ENCODE measurements at places on chromosomes 4 and X.

GRCh38 chr4:146243141-146243882, 29.0 kb downstream of the REELD1 start:
- no peak for DNase-seq

DNA sequence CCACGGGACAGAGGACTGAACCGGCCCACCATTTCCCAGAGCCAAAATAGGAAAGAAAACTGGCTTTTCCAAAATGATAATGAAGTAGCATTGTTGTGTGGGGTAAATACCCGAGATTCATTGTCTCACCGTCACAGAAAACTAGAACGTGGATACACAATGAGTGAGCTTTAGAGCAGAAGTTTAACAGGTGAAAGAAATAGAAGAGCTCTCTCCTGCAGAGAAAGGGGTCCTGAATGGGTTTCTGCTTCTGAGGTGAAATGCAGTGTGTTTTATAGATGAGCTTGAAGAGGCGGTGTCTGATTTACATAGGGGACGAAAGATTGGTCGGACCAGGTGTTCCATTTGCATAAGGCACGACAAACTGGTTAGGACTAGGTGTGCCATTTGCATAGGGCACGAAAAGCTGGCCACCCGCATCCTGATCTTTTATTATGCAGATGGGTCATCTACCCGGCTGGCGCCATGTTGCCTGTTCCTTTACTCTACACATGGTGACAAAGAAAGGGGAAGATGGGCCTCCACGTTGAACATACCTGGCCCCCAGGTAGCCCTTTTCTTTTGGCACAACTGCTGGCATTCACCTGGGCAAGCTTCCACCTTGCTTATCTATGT, 118.1 kb downstream of the ATXN3L start:
- no peak for DNase-seq

DNA sequence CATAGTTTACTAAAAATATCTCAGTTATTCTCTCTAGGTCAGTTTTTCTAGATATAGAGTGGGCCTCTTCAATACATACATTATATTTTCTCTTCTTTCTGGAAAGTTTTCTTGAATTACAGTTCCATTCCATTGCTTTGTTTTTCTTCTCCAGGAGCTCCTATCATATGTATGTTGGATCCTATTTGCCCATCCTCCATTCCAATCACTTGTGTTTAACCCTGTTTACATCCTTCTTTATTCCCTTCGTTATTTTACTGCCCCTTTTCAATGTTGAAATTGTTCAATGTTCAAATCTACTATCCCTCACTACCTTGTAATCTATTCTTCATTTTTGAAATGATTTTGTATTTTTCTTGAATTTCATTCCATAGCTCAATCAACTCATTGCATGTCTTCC, 97.4 kb downstream of the IRF2 start:
- no peak for DNase-seq

DNA sequence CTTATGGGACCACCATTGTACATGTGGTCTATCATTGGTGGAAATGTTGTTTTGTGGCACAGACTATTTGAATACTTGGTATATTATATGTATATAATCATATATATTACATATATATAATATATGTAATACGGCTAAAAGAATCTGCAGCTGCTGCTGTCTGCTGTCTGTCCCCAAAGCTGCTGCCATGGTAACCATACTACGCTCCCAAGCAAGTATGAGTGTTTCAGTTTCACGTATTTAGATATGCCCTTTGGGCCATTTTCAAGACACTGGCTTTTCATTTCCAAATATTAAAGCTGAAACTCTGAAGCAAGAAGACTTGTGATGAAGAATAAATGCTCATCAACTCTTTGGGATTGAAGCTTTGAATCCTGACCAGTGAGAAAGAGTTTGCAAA, 42.0 kb upstream of the ARSJ start:
- no peak for DNase-seq

DNA sequence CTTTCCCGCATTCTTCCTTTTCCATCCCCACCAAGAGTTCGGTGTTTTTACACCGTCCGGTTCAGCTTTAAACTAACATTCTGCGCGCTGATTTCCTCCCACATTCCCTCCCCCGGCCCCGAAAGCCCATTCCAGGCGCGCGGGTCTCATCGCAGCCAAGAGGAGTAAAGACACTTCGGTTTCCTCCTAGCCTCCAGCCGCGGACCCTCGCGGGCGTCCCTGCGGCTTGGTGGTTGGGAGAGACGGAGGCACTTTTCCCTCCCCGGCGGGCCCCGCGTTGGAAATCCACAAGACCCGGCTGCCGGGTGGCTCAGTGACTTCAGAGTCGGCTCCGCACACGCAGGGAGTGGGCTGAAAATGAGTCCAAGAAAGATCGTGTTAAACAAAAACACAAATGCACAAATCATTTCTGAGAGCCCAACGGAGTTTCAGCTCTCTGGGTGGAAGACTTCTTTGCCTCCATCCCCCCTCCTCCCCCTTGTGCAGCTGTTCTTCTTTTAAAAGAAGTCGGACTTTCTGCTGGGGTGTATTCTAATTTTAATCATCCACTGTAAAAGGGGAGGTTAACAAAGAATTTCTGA, 2.0 kb upstream of the ARX start:
- DNase-seq, result no peak

GRCh38 chrX:46180258-46180687, 364.9 kb downstream of the ZNF674 start:
- DNase-seq, result peak; percentile 98

DNA sequence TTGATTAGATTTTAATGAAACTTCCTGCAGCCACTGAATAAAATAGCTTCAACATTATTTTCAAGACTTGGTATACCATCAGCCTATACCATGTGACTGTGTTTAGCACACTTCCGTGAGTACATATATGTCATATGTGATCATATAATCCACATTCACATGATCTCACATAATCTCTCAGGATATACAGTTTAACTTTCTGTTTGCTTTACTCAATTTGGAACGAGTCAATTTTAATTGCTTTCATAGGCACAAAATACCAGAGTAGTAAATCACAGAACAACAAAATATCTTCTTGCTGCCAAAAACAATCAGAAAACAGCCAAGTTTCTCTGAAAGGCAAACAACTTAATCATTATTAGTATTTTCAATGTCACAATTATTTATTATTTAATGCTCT, 731.1 kb upstream of the DIAPH2 start:
- DNase-seq, result no peak

DNA sequence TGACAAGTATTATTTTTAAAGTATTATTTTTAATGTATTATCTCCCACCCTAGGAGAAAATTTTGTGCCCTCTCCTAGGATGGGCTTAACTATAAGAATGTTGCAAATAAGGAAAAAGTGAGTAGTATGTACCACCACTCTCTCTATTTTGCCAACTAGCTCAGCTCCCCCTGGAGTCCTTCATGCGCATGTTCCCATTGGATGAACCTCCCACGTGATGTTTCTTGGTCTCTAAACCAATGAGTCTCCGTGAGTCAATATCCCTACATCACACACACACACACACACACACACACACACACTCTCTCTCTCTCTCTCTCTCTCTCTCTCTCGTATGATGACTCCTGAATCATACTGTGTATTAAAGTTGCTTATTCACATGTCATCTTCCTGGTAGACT, 129.7 kb upstream of the ZFP42 start:
- no peak for DNase-seq

GRCh38 chr4:121233982-121234381, 69.9 kb upstream of the TNIP3 start:
- DNase-seq, result no peak

DNA sequence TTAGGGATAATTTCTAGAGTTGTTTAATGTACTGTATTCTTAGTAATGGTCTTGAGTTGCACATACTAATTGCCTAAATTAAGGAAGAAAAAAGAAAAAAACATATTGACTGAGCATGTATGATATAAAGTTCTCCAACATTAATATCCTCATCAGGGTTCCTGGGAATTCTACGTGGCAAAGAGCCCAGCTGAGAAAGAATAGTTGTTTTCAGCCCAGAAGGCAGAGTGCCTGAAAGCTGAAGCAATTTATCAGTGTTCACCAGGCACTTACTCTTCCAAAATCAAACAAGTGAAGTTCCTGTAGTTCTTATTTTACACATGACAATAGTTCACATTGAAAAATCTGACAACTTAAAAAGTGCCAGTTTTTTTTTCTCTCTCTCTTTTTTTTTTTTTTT, 27.7 kb downstream of the YIPF7 start:
- DNase-seq, result no peak

DNA sequence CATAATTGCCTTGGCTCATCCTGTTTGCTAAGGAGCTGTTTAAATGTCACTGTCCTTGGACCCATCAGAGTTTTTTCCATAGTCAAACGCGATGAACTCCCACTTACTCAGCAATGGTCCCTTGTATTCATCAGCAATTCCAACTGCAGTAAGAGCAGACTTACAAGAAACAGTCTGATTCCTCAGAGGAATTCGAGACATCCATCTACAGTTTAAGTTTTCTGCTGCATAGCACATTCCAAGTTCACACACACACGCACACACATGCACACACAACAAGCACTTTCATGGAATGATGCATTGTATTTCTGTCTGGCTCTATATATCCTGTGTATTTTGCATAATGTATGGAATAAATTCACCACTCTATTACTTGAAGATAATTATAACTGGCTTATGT, 32.7 kb upstream of the TMEM150C start:
- peak; percentile 13 for DNase-seq

GRCh38 chrX:16018291-16018690, 105.1 kb upstream of the GRPR start:
- no peak for DNase-seq

DNA sequence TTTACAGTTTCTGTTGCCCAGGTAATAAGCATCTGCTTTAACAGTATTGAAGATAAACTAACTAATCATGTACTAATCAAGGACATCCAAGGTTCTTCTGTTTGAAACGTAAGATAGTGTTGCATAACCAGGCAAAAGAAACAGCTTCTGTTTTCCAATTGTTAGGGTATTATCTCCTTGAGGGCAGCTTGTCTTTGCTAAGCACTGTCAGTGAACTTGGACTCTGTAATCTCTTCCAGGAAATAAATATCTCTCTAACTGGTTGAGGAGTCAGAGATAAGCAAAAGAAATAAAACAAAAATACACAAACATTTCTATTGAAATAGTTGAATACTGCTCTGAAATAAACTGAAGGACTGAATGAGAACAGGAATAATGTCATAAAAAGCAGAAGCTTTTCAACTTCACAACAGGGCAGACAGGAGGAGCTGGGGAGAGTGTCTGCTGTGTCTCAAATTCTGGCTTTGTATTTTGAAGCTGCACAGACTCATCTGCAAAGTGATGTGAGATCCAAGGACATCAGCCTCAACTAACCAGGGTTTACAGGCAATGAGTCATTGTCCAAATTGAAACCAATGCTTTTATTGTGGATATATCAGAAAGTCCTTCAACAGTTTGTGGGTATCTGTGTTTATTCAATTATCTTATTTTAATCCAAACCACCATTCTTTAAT, 1253.0 kb upstream of the PCDH7 start:
- no peak for DNase-seq

DNA sequence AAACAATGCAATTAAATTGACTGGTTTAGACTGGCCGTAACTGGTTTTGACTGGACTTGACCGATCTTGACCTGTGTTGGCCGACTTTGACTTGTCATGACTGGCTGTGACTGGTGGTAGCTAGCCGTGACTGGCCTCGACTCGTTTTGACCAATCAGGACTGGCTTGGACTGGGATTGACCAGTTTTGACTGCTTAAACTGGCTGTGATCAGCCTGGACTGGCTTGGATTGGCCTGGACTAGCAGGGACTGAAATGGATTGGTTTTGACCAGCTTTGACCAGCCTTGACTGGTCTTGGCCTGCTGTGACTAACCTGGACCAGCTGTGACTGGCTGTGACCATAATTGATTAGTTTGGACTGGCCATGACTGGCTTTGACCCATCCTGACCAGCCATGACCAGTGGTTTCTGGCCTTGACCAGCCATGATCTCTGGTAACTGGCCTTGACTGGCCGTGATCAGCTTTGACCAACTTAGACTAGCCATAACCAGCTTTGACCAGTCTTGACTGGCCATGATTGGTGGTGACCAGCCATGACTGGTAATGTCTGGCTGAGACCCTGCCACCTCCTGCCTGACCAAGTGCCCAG, 13.1 kb downstream of the SUV39H1 start:
- DNase-seq, result no peak

DNA sequence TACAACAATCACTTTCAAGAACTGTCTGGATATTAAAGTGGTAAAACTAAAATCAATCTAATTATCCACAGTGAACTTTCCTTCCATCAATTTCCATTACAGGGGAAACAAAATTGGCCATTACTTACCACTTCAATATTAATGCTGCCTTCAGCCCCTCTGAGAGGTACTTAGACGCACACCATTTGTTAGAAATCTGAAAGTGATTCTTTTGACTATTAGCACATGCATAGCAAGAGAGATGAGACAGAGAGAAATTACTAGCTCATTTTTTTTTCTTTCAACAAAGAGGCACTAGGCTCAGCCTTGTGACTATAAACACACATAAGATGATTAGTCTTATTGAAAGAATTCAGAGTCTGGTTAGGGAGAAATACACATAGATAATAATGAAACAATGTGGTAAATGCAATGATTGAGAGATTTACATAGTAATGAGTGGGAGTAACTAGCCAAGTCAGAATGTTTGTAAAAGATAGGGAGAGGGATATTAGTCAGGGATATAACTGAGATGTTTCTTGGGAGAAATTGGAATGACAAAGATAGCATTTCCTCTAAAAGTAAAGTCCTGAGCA, 93.3 kb downstream of the YIPF7 start:
- no peak for DNase-seq

GRCh38 chrX:3712870-3713224, 602 bp downstream of the PRKX start:
- no peak for DNase-seq

DNA sequence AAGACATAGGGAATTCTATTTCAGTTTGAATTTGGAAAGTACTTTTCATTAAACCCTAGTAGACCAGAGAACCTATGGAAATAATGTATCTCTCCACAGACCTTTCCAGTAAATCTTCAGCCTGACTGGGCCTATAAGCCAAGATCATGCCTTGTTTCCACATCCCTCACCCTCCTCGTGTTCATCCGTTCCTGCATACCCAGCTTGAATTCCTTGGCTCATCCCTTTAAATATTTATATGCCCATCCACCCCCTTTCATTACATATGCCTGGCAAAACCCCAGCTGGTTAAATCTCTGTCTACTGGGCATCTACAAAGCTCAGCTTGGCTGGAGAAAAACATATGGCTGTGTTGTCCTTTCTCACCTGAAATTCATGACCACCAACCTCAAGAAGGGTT, 32.4 kb downstream of the SLC2A9 start:
- DNase-seq, result peak; percentile 6

DNA sequence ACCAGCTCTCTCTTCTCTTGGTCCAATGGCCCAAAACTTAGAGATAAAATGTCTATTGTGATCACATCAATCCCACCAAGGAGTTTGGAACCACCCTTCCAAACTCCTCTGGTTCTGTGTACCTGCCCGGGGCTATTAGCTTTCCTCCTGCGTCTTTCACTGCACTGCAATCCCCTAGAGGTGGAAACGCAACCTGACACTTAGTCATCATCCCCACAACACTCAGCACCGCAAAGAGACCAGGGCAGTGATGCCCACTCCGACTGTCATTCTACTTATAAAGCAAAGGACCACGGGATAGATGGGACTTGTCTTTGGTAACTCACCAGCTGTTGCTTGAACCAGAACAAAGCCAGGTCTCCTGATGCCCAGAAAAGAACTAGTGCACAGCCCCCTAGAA, 22.0 kb downstream of the AFAP1 start:
- no peak for DNase-seq

Measured in AG10803 (cell line).